Stimulated activated CD8-positive, alpha-beta memory T cell treated with anti-CD3 and anti-CD28 coated beads, Interleukin-15, amount 100 ng/mL, for 4 hours (primary cell): ENCODE measurements at places on chromosomes 16 and 17.

DNA sequence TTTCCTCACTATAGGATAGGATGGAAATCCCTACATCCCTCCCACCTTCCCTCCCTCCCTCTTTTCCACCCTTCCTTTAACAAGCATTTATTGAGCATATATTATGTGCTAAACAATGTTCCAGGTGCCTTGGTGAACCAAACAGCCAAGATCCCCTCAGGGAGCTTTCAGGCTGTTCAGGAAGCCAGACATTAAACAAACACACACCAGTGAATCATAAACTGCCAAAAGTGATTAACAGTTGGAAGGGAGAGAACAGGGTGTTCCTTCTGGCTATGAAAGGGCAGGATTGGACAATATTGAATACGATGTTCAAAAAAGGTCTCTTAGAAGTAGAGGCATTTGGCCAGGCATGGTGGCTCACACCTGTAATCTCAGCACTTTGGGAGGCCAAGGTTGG, 22.8 kb upstream of the CNEP1R1 start:
- DNase-seq = no peak

- DNase-seq = no peak
Observed at GRCh38 chr16:65202461-65202860, 80.6 kb upstream of the CDH11 start.

DNA sequence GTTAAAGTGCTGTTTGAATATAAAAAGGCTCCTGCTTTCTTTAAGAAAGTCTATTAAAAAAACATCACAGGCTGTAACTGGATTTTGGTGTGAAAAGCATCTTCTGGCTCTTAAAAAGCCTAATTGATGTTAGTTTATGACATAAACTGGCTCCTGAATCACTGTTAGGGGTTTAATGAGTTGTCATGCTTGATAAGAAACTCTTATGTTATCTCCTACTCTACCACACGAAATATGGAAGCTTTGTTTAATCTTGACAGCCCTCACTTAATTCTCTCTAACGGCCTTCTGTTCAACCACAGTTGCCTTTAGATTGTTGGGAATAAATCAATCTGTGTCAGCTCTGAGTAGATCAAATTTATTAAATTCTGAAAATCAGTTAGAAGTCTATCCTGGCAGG, 51.5 kb downstream of the CPPED1 start:
- DNase-seq = no peak

GRCh38 chr16:84970447-84971127, 40.7 kb downstream of the ZDHHC7 start:
- peak; percentile 36 for DNase-seq

DNA sequence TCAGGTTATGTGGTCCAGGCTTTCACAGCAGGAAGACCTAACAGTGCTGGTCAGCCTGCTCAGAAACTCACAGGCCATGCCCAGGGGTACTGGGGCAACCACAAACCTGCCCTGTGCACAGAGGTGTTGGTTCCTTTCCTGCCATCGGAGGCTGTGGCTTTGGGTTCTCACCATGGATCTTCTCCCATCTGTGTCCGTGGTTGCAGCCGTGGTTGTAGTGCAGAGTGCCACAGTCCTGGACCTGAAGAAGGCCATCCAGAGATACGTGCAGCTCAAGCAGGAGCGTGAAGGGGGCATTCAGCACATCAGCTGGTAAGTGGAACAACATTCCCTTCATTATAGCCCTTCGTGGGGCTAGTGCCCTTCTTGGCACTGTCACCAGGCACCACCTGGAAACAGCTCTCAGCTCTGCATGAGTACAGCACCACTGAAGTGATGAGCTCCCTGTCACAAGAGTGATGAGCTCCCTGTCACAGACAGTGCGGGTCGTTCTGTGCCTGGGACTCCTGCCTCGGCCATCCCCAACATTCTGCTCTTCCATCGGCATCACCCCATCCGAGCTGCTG, 2.0 kb downstream of the SNRNP25 start:
- DNase-seq = no peak

DNA sequence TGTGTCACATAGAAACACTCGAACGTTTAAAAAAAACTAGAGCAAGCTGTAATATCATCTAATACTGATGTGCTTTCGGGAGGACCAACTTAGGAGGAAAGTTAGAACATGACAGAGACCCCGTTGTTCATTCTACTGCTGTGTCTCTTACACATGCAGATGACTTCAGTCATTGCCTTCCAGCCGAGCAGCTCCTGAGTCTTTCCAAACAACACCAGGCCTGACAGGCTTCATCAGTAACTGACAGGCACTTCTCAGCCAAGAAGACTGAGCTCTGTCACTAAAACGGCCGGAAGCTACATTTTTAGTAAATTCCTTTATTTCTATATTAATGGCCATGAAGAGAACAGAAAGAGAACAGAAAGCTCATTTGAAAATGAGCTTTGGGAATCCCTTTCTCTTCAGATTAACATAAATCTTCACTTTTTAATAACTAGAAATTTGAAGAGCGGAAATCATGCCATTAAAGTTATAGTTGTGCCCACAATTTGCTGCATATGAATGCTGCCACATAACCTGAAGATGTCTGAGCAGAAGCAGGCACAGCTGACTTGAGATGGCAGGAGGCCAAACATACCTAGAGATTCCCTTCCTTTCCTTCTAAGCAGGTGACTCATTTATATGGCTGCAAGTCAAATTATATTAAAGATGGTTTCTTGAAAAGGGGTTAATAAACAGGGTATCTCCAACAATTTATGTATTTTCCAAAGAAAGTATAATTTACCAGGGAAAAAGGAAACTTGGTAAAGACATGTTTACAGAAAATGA, 148.9 kb downstream of the ITFG1 start:
- no peak for DNase-seq

DNA sequence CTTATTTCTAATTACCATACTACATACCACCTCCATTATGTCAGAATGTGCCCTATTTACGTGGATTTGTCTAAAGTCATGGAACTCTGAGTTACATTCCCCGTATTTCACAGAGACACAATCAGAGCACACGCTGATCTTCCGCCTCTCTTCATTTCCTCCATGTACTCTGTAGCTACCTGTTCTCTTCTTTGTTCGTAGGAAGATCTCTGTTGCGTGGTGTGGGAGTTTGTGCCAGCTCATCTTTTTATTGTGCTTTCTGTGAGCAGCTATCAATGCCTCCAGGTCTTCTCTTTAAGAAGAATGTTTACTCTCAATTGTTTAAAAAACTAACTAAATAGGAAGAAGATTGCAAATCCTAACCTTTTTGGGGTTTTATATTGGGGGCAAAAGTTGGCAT, 26.9 kb downstream of the NLRC5 start:
- DNase-seq = no peak

- no peak for DNase-seq
Observed at GRCh38 chr17:18041776-18042175, 2.6 kb downstream of the GID4 start.

DNA sequence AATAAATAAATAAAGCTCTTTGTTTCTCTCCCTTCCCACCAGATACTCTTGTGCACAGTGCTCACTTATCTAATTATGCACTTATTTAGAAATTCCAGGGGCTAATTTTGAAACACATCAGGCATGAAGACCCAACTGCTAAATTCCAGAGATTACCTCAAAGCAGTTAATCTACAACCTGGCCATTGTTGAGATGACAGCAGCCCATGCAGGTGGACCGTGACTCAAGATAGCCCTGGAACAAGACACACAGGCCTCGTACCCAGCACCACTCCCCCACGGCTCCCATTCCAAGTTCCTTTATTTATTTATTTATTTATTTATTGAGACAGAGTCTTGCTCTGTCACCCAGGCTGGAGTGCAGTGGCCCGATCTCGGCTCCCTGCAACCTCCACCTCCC, 60.1 kb upstream of the NPEPPS start:
- DNase-seq = no peak

DNA sequence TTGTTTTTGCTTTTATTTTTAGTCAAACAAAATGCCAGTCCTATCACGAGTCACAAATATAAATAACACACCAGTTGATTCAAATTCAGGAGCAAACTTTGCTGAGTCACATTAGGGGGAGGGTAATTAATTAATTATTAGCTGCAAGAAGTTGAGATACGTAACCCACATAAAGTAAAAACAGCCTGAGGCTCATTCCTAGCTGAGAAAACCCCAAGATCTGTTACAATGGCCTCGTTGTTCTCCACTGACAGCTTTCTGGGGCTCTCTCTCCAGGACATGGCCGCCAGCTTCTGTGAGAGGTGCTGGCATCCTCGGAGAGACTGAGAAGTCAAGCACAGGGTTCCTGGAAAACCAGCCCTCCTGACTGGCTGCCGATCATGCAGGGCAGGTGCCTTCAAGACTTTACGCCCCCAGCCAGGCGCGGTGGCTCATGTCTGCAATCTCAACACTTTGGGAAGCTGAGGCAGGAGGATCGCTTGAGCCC, 11.1 kb downstream of the RAB40B start:
- no peak for DNase-seq

- peak; percentile 60 for DNase-seq
Observed at GRCh38 chr16:89422905-89423630, 67.3 kb downstream of the ANKRD11 start.

GRCh38 chr16:84339766-84340165, 28.6 kb upstream of the ATP2C2 start:
- DNase-seq = no peak

GRCh38 chr17:42493319-42493718, 34.6 kb downstream of the ATP6V0A1 start:
- DNase-seq = no peak

DNA sequence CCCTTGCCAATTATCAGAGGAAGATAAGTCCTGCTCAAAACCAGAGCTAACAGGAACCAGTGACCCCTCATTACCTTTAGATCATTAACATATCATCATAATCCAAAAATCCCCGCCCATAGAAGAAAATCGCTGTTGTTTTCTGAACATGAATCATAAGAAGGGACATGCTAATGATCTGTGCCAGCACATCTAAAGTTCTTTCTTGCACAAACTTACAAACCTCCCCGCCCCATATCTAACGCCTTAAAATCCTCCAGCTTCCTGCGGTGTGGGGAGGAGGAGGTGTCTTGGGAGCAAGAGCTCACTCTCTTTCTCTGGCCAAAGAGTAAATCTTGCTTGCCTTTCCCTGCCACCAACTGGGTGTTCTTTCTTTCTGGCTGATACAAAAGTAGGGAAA, 78.3 kb downstream of the IRX3 start:
- no peak for DNase-seq

GRCh38 chr16:79128706-79129105, 471.8 kb downstream of the MAF start:
- DNase-seq = no peak

DNA sequence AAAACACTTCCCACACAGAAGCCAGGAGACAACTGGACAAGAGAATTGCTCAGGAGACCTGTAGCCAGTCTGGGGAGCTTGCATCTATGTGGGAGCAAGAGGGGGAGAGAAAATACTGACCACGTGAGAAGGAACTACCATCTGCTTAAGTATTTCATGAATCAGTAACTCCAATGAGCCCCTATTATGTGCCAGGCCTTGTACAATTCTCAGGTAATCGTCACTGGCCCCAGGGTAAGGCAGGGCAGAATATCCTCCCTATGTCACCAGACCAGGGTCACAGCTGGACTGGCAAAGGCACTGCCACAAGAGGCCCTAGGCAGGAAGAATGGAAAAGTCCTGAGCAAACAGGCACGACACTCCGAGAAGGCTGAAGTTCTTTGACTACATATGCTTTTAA, 25.9 kb downstream of the USP7 start:
- no peak for DNase-seq

- no peak for DNase-seq
Observed at GRCh38 chr17:48219617-48220016, 112.1 kb downstream of the SNX11 start.

- DNase-seq = no peak
Observed at GRCh38 chr17:66459811-66460270, 157.4 kb downstream of the PRKCA start.
